ENCODE measurements at places on chromosomes 6 and 20.

DNA sequence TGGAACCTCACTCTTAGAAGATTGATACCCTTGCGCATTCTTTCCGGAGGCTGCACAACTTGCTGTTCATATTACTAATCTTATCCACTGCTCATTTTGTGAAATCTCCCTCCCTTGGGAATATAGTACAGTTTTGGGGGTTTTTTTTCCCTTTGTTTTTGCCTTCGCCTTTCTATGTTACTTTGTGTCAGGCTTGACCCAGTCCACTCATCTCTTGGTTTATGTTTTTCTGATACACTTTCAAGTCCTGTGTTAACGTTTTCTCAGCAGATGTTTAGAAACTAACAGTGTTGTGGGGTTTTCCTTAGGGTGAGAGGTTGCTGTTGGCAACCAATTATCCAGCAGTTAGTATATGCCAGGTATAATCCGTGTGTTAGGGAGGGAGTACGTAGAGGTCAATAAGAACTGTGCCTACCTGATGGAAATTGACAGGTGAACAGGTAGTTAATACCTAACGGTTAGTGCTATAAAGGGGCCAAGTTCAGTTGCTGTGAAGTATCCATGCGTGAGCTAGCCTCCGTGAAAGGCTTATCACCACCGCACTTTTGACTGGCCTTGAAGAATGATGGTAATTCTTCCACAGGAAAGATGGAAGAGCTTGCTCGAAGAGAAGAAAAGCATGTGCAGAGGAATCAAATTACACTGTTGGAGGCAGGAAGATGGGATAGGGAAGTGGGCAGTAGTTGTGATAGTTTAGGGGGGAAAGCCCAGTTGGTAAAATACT is 1.4 kb downstream of the NFYA start:
- DNase-seq = peak; percentile 23

GRCh38 chr6:25404091-25404490 is 124.9 kb downstream of the CARMIL1 start:
- DNase-seq = no peak

DNA sequence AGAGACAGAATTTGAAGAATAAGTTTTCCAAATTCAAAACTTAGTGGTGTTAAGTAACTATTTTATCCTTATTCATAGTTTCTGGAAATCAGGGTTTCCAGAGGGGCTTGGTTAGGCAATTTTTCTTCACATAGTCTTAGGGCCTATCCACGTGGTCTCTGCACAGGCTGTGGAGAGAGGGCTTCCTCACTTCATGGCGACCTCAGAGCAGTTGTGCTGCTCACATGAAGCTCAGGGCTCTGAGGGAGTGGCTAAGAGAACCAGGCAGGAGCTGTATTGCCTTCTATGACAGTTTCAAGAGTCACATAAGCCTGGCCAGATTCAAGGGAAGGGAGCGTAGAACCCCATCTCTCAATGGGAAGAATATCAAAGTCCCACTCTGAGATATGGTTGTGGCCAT is 13.9 kb upstream of the CD40 start:
- no peak for DNase-seq

DNA sequence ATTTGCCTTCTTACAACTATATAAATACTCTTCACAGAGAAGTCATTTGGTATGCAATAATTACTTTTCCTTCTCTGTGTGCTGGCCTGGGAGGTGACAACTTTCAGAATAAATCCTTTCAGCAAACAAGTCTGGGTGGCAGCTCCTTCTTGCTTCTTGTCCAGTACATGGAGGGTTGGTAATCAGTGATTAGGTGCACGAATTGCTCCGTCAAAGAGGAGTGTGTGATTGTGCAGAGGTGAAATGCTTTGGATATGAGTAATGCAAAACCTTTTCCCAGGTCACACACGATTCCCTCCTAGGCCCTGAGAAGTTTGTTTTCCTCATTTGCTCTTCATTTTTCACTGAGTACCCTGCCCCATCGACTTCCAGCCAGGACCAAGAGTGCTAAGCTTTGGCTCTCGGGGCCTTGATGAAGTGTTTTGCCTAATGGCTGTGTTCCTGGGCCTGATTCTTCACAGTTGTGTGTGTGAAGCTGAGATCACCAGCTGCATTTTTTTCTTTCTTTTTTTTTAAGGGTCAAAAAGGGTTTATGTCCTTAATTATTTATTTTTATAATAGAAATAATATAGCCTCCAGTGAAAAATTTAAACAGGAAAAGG is 216.5 kb downstream of the ZMYND8 start:
- DNase-seq = peak; percentile 69

GRCh38 chr6:99514089-99514488 is 1.1 kb downstream of the USP45 start:
- DNase-seq = no peak

DNA sequence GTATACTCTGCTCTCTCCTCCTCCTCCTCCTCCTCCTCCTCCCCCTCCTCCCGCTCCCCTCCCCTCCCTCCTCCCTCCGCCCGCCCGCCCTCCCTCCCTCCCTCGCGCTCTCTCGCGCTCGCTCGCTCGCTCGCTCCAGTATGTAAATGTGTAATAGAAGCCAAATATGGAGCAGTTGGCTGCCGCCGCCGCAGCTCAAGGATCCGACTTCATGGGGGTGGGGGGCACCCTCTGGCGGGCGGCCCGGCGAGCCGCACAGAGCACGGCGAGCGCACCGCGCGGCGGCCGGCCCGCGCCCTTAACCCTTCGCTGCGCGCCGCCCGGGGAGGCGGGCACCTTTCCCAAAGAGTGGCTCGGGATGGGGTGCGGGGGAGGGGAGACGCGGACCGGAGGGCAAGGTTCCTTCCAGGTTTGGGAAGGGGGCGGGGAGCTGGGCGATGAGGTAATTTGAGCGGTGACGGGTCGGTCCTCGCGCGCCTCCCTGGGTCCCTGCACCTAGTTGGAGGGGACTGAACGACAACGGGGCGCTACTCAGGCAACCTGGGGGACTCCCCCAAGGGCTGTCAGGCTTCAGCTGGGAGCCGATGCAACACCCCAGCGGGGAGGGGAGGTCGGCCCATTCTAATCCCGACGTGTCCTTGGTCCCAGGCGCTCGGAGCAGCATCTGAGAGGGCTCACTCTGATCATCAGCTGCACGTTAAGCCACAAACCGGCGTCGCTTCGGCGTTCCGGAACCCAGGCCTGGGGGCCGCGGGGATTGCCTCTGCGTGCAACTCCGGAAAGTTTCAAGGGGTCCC is 409 bp upstream of the ATXN1 start:
- peak; percentile 67 for DNase-seq

DNA sequence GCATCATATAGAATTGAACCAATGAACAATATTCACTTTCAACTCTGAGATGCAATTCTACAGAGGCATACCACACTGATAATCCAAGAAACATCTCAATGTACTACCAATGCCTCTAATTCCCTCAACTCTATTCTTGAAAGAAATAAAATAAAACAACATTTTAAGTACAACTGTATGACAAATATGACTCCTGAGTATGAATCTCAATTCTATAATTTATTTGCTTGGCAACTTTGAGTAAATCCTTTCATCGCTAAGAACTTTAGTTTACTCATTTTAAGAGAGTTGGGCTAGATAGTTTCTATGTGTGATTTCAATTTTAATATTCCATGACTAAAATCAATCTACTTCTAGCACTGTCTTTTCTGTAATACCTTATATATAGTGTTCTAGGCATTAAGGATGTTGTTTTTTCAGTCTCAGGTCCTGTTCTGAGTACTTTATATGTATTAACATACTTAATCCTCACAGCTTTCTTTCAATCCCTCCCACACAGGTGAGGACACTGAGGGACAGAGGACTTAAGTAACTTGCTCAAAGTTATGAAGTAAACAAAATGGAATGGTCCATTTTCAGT is 33.4 kb downstream of the GOPC start:
- DNase-seq = no peak
